ENCODE measurements at places on chromosomes 16 and 17. TPM values are rescaled to one million over a fixed set of nuclear protein-coding genes. Genes with fewer than 3 reads are reported as not detected.

The SRCIN1 gene
- 0.36 TPM for total RNA-seq

The CCL4 gene
- total RNA-seq = not detected

The ITGAD gene
- total RNA-seq = not detected

The KRT10 gene
- total RNA-seq = 2.5 TPM

The GRIN2A gene
- total RNA-seq = 0.15 TPM

The NRN1L gene
- total RNA-seq = 0.34 TPM

The PDILT gene
- not detected for total RNA-seq

The C17orf107 gene
- total RNA-seq = not detected

The CFAP52 gene
- total RNA-seq = not detected

The PRSS53 gene
- 0.93 TPM for total RNA-seq

The PLA2G10 gene
- total RNA-seq = not detected

The C1QTNF8 gene
- not detected for total RNA-seq

The GPR139 gene
- not detected for total RNA-seq

The LUC7L gene
- 39.9 TPM for total RNA-seq

The CRISPLD2 gene
- total RNA-seq = 3.1 TPM

The ADAD2 gene
- not detected for total RNA-seq
